ENCODE measurements at places on chromosomes 7 and 10. TPM values are rescaled to one million over a fixed set of nuclear protein-coding genes. Genes with fewer than 3 reads are reported as not detected.

Gene CNPY4
- total RNA-seq, result 2.4 TPM

Gene IFIT1B
- total RNA-seq, result not detected

Gene RBM20
- 48.8 TPM for total RNA-seq

Gene LRIT2
- not detected for total RNA-seq

Gene C10orf105
- total RNA-seq, result not detected

- no peaks in the 10 kb centered on the region for H3K4me1 ChIP-seq
- H3K27ac ChIP-seq, result no peak overlapping the region
- no peak for DNase-seq
- H3K4me3 ChIP-seq, result no peak overlapping the region
Observed at GRCh38 chr7:140719721-140720120, 23.2 kb downstream of the NDUFB2 start.

GRCh38 chr7:91554883-91555282, 290.6 kb downstream of the FZD1 start:
- no peaks in the 10 kb centered on the region for H3K4me1 ChIP-seq
- DNase-seq, result no peak
- H3K36me3 ChIP-seq, result no peaks in the 10 kb centered on the region

Data from psoas muscle (tissue), 8 donors.